ENCODE measurements at places on chromosomes 3 and 15.

DNA sequence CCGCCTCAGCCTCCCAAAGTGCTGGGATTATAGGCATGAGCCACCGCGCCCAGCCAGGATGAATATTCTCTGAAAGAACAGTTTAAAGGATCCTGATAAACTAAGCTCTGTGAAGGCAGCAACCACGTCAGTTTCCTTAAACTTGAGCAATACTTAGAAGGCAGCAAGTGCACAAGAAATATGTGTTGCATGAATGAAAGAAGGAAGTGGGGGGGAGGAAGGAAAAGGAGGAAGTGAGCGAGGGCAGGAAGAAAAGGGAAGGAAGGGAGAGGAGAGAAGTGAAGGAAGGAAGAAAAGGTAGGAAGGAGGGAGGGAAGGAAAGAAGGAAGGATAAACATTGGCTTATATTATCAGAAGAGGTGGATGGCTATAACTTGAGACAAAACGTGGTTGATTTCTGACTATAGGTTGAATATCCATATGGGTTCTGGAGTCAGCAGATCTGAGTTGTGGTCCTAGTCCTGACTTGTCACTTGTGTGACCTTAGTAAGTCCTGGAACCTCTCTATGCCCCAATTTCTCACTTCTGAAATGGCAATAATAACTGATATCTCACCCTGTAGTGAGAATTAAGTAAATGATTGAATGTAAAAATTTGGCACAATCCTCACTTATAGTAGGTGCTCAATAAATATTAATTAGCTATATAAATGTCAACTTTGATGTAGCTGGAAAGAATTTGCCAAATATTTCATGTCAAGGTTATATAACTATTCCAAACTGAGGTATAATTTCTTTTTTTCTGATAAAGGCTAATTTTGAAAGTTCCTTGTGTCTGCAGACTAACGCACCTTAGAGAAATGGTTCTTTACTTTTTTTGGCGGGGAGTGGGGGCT is 12.0 kb upstream of the SEMA4B start:
- DNase-seq: no peak

GRCh38 chr3:11784971-11785377 is 61.7 kb downstream of the TAMM41 start:
- no peak for DNase-seq

GRCh38 chr3:33115024-33115768 is 1.4 kb downstream of the CRTAP start:
- no peak for DNase-seq

GRCh38 chr3:188819939-188820338 is 351.8 kb upstream of the TPRG1 start:
- no peak for DNase-seq

DNA sequence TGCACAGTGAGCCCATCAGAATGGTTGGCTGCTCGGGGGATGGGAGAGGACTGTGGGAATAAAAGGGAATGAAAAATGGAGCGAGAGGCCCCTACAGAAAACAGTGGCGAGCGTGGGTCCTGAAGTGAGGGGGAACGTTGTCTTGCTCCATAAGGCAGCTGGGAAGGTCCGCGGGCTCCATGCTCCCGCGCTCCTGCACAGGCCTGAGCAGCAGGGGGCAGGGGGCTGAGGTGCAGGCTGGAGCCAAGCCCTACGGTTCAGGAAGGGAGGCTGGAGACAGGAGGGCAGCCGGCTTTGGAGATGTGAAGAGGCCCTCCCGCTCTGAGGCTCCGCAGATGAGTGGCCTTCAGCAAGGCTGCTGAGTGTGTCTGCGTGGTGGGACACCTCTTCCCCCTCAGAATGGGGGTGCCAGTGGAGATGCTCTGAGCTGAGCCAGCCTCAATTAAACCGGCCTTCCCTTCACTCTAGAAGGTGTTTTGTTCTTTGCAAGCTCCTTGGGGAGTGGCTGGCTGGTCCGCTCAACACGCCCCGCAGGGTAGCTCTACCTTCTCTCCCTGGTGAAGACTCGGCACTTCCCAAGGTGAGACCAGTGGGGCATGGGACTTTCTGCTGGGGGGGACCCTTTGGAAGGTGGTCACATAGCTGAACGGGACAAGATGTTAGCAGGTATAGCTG is 208.0 kb downstream of the XXYLT1 start:
- no peak for DNase-seq

DNA sequence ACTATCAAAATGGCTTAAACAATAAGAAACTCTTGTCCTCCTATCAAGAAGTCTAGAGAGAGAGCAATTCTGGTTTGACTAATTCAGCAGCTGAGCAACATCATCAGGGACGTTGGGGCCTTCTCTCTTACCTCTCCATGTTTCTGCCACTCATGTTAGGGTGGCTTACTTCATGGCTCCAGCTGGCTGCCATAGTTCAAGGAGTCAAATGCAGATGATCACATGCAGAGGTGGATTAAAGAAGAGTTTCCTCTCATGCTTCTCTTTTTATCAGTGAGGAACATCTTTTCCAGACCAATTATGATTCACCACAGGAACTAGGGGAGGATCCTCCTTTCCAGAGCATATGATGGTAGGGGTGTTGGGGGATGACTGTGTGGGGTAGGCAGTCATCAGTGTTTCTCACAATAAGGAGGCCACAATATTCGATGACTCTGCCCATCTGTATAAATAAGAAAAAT is 45.5 kb downstream of the NEK11 start:
- no peak for DNase-seq

GRCh38 chr3:51024765-51025632 is 350.3 kb downstream of the DOCK3 start:
- peak; percentile 11 for DNase-seq

DNA sequence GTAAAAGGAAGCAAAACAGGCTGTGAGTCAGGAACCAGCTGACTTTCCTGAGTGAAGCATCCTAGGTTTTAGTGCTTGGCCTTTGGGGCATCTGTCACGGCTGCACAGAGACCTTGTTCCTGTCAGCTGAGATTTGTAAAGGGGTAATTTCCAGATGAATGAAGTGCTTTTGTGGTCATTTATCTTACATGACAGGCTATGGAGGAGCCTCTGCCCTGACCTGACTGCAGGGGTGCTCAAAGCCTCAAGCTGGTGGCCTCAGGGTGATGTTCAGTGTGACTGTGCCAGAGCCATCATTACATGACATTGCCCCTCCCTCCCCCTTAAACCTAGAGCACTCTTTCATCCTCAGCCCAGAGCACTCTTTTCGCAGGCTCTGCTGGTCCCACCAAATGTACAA is 132.5 kb downstream of the ARNT2 start:
- no peak for DNase-seq

DNA sequence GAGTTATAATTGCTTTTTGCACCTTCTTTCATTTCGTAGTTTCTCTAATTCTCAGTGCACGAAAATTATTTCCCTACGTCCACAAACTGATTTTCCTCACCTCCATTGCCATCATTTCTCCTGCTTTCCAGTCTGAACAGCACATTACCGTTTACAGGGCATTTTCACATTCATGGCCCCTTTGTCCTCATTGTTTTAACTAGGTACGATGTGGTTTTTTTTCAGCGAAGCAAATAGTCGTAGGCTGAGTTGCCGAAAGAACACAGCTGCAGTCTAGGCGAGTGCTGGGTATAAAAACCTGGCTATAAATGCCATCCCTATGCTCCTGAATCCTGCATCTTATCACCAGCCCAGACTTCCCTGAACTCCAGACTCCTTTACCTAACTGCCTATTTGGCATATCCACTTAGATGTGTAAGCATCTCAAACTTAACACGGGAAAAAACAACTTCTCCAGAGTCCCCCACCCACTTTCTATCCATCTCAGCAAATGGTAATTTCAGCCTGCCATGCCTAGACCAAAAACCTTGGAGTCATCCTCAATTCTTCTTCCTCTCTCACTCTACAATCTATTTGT is 691 bp upstream of the FSIP1 start:
- no peak for DNase-seq

DNA sequence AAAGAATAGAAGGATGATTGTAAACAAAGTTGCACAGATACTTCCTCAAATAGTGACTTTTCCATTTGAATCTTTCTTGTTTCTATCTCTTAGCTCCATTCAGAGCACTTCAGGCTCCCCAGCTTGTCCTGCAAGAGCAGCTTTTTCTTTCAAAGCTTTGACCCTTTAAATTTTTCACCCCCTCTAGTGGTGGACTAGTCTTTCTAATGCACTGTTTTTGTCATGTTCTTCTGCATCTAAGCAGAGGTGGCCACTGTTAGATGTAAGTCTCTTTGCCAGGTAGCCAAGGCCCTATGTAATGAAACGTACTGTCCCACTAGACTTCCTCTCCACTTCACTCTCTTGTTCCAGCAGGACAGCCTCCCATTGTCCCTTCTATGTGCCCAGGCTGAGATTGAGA is 74.0 kb upstream of the MANF start:
- no peak for DNase-seq

- DNase-seq: no peak
Measured at GRCh38 chr3:134846084-134846483, 51.0 kb downstream of the EPHB1 start.

DNA sequence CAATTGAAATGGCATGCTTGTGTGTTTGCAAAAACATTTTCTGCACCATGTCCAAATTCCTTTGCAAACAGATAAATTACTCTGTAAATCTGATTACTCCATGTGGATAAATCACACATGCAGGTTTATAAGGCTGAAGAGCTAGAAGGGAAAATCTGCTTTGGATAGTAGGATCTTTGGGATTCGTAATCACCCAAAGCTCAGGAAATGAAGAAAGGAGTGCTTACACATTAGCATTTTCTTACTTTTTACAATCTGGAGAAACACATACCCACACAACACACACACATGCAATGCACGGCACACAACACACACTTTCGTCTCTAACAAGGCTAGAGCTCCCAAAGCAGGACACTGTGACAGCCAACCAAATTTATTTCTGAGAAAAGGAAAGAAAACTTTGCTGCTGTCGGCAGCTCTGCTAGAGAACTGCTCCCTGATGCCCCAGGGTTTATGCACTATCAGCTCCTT is 2.1 kb downstream of the LSAMP start:
- no peak for DNase-seq

DNA sequence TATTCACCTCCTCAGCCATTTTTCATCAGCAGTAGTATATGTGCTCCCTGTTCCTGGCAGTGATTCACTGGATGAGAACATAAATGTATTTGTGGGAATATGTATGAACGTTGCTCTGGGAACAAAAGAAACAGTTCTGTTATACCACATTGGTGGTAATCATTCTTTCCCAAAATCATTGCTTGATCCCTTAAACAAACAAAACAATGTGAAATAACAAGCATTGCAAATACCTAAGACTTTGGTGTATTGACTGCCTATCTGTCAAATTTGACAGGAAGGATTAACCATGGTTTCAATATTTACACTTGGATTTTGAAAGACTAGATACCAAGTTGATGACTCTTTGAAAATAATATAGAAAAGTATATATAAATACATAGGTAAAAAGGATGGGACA is 284.1 kb downstream of the FHIT start:
- DNase-seq: no peak

DNA sequence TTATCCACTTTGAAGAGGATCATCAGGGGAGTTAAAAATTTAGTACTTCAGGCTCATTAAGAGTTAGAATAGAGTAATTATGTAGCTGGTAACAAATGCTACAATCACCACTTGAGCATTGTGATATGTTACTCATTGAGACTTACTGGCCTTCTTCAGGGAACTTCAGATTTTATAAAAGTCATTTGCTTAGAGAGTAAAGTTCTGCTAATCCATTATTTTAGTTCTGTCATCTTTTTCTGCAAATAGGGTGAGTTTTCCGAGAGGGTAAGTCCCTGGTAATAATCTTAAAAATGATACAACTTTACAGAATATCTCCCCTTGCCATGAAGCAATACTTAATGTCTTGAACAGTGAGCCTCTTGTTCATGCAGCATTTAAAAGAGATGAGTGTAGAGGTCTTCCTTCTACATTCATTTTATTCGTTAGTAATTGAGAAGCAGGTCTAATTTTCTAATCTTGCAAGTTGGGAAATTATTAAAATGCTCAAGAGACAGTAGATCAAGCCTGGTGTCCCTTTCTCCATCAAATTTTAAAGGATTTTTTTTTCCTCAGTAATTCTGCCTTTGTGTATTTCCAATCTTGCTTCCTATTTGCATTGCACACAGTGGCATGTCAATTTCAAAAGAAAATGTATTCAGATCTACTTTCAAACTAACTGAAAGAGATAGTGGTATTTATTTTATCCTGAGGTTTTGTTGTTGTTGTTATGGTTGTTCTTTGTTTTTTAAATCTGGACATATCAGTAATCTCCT is 52.6 kb downstream of the MBNL1 start:
- no peak for DNase-seq

- no peak for DNase-seq
Measured at GRCh38 chr3:47652142-47652541, 73.5 kb upstream of the CSPG5 start.

DNA sequence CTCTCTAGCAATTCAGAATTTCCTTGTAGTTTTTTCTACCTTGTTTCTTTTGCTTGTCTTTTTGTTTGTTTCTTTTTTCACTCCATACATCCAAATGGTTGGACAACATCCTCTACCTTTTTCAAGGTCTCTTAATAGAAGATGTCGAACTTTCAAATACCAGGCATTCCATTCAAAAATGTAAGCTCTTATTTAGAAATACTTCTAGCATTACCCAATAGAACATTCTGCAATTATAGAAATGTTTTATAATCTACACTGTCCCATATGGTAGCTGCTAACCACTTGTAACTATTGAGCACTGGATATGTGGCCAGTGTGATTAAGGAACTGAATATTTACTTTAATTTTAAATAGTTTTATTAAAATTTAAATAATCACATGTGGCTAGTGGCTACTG is 196.2 kb upstream of the MRPL3 start:
- DNase-seq: no peak

- DNase-seq: no peak
Measured at GRCh38 chr3:33130144-33130543, 16.3 kb downstream of the CRTAP start.

DNA sequence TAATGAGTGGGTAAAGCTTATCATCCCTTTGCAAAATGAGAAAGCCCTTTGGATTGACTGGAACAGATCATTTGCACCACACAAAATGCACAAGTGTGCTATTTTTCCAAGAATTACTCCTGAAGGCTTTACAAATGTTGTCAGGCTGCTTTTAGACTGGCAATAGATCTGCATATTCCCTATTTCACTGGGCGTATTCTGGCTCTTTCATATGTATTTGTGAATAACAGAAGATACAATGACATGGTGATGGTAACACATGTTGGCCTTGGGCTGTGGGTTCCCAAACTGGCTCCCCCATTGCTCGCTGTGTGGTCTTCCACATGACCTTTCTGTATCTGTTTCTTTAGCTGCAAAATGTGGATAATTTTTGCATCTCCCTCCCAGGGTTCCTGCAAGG is 303.4 kb upstream of the CHRM5 start:
- DNase-seq: no peak

DNA sequence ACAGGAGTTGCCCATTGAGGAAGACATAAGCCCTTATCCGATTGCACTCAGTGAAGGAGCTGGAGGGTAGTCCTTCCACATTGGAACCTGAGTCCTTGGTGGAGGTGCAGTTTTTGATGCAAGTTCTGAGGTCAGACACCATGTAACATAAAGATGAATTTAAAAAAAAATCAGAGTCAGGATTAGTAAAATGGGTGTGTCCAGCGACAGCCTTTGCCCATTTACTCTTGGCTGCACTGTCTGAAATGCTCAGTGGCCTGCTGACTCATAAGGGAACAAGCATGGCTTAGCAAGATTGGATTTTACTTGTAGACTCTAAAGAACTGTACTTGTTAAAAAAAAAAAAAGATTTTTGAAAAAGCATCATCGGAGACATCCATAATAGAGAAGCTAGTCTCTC is 241.1 kb upstream of the TOPAZ1 start:
- DNase-seq: no peak

- no peak for DNase-seq
Measured at GRCh38 chr3:12430086-12430485, 54.2 kb upstream of the TSEN2 start.
